Pons (tissue), 1 donor: ENCODE measurements at places on chromosomes 11 and 22.

- no peak for DNase-seq
Measured at GRCh38 chr11:35038211-35038928, 100.6 kb upstream of the CD44 start.

- DNase-seq = no peak
Measured at GRCh38 chr11:63448646-63449045, 42.3 kb downstream of the PLAAT5 start.

DNA sequence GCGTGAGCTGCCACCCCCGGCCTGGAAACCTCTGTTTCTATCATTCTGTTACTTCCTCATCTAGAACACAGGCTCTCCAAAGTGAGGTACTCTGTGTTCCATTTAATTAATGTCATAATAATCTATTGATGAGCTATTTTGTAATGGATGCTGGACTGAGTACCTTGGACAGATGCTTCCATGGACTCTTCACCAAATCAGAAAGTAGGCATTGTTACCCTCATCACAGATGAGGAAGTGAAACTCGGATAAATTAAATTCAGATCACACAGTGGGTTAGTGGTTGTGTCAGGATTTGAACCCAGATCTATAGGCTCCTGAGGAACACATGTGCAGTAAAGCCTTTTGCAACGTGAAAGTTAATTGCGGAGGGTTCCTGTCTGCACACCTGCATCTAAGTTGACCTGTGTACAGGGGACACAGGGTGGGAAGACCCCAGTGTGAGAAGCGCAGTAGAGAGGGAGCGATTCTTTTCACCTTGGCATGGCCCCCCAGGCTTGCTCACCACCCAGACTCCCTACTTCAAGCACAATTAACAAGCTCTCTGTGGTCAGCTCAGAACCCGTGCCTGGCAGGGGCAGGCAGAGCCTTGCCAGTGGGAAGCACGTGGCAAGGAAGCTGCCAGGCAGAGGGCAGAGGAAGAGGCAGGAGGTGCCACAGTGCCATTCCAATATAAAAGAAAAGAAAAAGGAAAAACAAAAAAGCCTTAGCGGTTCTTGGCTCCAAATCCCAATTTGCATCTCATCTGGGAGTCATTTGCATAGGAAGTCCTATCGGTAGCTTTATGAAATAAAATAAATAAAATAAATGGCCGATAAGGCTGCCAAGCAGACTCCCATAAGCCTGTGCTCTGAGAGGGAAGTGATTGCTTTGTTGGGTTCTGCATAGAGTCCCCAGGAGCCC is 239.3 kb downstream of the GRIK4 start:
- peak; percentile 44 for DNase-seq

DNA sequence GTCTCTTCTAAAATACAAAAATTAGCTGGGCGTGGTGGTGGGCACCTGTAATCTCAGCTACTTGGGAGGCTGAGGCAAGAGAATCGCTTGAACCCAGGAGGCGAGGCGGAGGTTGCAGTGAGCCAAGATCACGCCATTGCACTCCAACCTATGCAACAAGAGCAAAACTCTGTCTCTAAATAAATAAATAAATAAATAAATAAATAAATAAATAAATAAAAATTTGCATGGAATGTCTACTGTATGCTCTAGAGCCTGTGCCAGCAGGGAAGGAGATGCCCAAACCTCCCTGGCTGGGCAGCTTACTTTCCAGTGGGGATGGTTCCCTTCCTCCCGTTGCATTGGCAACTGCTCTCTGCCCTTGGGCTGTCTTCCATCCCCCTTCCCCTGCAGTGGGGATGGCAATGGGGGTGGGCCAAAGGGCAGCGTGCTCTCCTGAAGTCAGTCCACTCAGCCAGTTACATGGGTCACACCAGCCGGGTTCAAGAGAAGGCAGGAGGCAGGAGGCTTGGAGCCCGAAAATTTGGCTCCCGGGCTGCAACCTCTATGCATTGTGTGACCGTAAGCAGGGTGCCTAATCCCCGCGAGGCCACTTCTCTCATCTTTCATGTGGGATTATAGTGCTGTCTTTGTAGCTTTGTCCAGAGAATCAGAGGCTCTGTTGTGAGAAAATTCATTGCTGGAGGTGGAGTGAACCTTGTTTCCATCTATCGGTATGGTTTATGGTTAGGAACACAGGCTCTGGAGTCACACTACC is 1.4 kb upstream of the LRRC10B start:
- DNase-seq = no peak

GRCh38 chr22:46018859-46019258 is 41.9 kb upstream of the WNT7B start:
- DNase-seq = no peak

- no peak for DNase-seq
Measured at GRCh38 chr11:128222245-128222884, 365.0 kb downstream of the ETS1 start.

DNA sequence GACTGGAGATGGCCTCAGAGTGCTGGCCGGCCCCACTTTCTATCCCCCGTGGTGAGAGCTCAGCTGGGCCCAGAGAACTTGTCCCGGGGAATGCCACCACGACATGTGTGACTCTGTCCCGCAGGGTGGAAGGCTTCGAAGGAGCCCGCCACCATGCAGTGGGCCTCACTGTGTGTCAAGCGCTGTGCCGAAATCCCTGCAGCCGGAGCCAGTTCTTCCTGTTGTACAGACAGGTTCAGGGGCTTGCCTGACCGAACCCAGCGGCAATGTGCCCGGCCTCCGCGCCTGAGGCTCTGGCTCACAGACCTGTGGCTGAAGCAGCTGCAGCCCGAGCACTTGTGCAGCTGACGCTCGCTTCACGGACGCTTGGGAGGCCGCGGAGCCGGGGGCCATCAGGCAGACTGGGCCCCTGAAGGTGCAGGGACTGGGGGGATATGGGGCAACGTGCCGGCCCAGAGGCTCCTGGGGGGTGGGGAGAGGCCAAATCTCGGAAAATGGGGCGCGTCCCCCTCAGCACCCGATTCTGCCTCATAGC is 650 bp downstream of the PPM1F start:
- DNase-seq = no peak

DNA sequence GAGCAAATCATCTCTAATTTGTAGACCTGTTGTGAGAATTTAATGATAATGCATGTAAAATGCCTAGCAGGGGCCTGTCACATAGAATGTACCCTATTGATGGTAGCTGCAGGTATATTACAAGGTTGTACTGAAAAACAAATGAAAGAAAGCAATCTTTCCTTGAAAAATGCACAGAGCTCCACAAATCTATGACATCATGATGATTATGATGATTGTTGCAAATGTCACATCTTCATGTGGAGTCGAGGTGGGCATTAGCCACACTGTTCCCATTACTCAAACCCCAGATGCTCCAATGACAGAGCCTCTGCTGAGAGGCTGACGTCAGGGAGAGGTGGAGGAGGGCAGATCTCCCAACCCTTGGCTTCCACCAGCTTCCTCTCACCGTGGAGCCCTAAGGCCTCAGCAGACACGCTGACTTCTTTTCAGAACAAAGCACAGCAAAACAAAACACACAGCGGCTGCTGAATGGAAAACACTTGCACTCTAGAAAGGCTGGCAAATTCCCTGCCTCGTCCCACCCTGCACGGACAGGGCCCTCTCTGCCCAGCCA is 298.3 kb downstream of the KIRREL3 start:
- DNase-seq = peak; percentile 59

- no peak for DNase-seq
Measured at GRCh38 chr22:32339190-32340012, 18.3 kb upstream of the RFPL3 start.
